ENCODE measurements at places on chromosomes 11 and 22. TPM values are rescaled to one million over a fixed set of nuclear protein-coding genes. Genes with fewer than 3 reads are reported as not detected.

KCNQ1OT1 gene
- total RNA-seq = 0.33 TPM

ZNF215 gene
- 1.4 TPM for total RNA-seq

MPEG1 gene
- total RNA-seq = not detected

MICAL2 gene
- 120 TPM for total RNA-seq

CDHR5 gene
- total RNA-seq = not detected

CCDC73 gene
- total RNA-seq = not detected

JAML gene
- 139 TPM for total RNA-seq

BIK gene
- total RNA-seq = 1.5 TPM

SHANK3 gene
- total RNA-seq = not detected

TTLL8 gene
- total RNA-seq = not detected

BLID gene
- total RNA-seq = not detected

PANX2 gene
- 1.3 TPM for total RNA-seq

ZC3H12C gene
- 2.8 TPM for total RNA-seq

PRG2 gene
- 0.59 TPM for total RNA-seq

MIEF1 gene
- total RNA-seq = 40.6 TPM

FOLR3 gene
- not detected for total RNA-seq

EHF gene
- 0.07 TPM for total RNA-seq

CPT1A gene
- 36.4 TPM for total RNA-seq

UBASH3B gene
- total RNA-seq = 108 TPM

NOX4 gene
- not detected for total RNA-seq

ACRV1 gene
- total RNA-seq = not detected

RAPSN gene
- total RNA-seq = 0.16 TPM

TUBA8 gene
- total RNA-seq = 1.7 TPM

CHRDL2 gene
- not detected for total RNA-seq

CATSPERZ gene
- not detected for total RNA-seq

SCGB1D2 gene
- total RNA-seq = not detected

TIMP3 gene
- not detected for total RNA-seq

FAM180B gene
- total RNA-seq = 0.21 TPM

WNT11 gene
- total RNA-seq = 2.0 TPM

DUSP8 gene
- 0.50 TPM for total RNA-seq

AIFM3 gene
- total RNA-seq = 0.66 TPM

YAP1 gene
- 0.09 TPM for total RNA-seq

MUC15 gene
- total RNA-seq = not detected

POU2AF2 gene
- not detected for total RNA-seq

EWSR1 gene
- total RNA-seq = 408 TPM

NRIP3 gene
- 2.1 TPM for total RNA-seq

TMEM45B gene
- 0.18 TPM for total RNA-seq

TIGD3 gene
- total RNA-seq = 1.1 TPM
